Activated T-helper 9 cell treated with anti-CD3 and anti-CD28 coated beads, Interleukin-2, amount 50 U/mL, for 16 hours (primary cell): ENCODE measurements at places on chromosomes 12 and 14.

- no peak for DNase-seq
Observed at GRCh38 chr12:42097971-42098370, 46.7 kb downstream of the GXYLT1 start.

- no peak for DNase-seq
Observed at GRCh38 chr12:102961466-102961855, 4.0 kb downstream of the ASCL1 start.

- no peak for DNase-seq
Observed at GRCh38 chr12:113104953-113105510, 30.5 kb downstream of the RASAL1 start.

- no peak for DNase-seq
Observed at GRCh38 chr12:618605-619004, 44.6 kb downstream of the NINJ2 start.

- DNase-seq: no peak
Observed at GRCh38 chr12:23555825-23556207, 393.7 kb downstream of the SOX5 start.
